ENCODE measurements at places on chromosomes 13 and 19.

- no peak for DNase-seq
Observed at GRCh38 chr19:49437231-49437630, 4.1 kb downstream of the SLC17A7 start.

DNA sequence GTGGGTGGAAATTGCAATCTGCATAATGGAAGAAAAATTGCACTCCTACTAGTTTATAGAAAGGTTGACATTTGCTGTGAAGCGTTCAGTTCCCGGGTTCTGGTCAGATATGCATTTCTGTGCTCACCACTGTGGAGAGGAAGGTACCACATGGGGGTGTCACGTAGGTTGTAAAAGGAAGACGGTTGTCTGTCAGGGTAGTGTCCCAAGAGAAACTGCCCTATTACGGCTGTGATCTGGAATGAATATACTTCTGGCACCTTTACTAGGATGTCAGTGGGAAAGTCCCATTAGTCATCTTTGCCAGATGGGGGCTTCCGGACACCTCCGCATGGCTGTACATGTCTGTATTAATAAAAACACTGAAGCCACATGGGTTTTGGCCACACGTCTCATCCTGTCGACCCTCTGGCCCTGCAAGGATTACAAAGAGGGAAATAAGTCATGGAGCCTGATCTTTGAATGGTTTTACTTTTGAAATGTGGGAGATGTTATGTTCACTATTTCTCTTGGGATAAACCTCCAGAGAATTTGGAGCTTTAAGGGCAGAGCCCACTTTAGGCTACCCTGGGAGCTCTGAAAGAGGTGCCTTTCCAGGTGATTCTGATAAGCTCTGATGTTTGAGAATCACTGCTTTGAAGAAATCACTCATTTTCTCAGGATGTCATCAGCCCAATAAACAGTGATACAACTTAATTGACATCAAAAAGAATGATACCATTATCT lies 133.9 kb downstream of the AKAP11 start:
- DNase-seq = no peak

- DNase-seq = no peak
Observed at GRCh38 chr13:36630181-36630803, 43.5 kb upstream of the SERTM1 start.

DNA sequence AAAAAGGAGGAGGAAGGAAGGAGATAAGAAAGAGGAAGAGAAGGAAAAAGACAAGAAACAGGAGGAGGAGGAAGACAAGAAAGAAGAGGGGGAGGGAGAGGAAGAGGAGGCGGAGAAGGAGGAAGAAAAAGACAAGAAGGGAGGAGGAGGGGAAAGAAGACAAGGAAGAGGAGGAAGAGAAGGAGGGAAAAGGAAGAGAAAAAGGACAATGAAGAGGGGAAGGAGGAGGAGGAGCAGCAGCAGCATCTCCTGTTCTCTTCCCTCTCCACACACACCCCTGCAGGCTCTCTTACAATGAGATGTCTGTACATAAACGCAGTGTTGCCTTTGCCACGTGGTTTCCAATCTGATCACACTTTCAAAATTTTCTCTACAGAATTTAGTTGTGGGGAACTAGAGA lies 66.6 kb downstream of the RUBCNL start:
- no peak for DNase-seq

GRCh38 chr13:114031631-114032030 lies 57.8 kb upstream of the C13orf46 start:
- DNase-seq = no peak

Measured in activated CD4-positive, CD25-positive, alpha-beta regulatory T cell (primary cell).